ENCODE measurements at places on chromosomes 16 and 17. TPM values are rescaled to one million over a fixed set of nuclear protein-coding genes. Genes with fewer than 3 reads are reported as not detected.

NPIPB6 gene
- total RNA-seq: 1.1 TPM

ZPBP2 gene
- not detected for total RNA-seq

- DNase-seq: no peak
Measured at GRCh38 chr16:66457888-66458287, 30.8 kb downstream of the BEAN1 start.

DNA sequence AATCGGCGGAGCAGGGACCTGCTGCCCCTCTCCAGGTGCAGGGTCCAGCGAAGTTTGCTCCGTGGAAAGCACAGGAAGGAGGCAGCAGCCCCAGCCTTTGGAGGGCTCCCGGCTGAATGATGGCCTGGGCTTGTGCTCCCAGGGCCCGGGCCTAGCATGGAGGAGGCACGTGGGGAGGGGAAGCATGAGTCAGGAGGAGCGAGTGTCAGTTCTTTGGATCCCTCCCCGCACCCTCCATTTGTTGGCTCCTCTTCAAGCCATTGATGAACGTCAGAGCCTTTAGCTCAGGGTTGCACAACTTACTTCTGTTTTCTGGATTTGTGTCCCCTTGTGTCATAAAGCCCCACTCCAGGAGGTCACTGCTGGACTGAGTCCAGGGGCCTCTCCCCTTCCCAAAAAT lies 25.8 kb downstream of the TTYH2 start:
- no peak for DNase-seq

DNA sequence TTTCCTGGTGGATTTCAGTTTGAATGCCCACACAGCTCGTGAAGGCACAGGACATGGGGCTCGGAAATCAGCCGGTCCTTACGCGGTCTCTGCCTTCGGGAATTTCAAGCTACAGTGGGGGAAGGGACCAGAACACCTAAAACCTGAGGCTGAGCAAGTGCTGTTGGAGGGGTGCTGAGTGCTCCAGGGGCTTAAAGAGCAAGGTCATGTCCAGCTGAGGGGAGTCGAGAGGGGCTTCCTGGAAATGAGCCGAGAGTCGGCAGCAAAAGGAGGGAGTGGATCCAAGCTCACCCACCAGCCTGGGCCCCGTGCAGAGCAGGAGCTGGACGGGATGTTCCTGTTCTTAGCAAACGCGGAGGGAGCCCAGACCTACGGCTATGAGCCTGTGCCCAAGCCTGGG lies 73.2 kb upstream of the RPL38 start:
- DNase-seq: no peak

WWP2 gene
- 19.2 TPM for total RNA-seq

DNA sequence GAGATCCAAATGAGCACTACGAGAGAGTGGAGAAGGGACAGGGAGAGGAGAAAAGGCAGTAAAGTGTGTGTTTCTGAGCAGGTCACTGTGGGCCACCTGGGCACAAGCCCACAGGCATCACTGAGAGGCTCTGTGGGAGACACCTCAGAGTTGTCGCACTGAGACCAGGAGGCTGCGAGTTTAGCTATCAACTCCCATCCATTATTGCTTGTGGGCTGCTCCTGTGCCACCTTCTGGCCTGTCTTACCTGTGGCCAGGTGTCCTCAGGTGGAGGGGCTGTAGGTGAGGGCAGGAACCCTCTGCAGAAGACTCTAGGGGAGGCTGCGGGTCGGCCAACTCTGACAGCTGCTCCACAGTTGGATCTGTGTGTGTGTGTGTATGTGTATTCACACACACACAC lies 2.5 kb upstream of the PRR29 start:
- no peak for DNase-seq
